ENCODE measurements at places on chromosomes 2 and 18. TPM values are rescaled to one million over a fixed set of nuclear protein-coding genes. Genes with fewer than 3 reads are reported as not detected.

Gene GULP1
- not detected for polyA plus RNA-seq

Gene PTMA
- polyA plus RNA-seq, result 2,051 TPM

Gene LPIN1
- 26.7 TPM for polyA plus RNA-seq

Gene CD8B2
- polyA plus RNA-seq, result not detected
